G401 (cell line): ENCODE measurements at places on chromosomes 1 and 21. TPM values are rescaled to one million over a fixed set of nuclear protein-coding genes. Genes with fewer than 3 reads are reported as not detected.
A peak's percentile ranks its signal among the peaks of the same experiment; 100 is the strongest.

Gene C1orf159
- 11.9 and 17.1 TPM in 2 replicates for total RNA-seq

- peak; percentile 73 for DNase-seq
These were observed 164.4 kb upstream of the PALMD start for GRCh38 chr1:99481391-99481996.

DNA sequence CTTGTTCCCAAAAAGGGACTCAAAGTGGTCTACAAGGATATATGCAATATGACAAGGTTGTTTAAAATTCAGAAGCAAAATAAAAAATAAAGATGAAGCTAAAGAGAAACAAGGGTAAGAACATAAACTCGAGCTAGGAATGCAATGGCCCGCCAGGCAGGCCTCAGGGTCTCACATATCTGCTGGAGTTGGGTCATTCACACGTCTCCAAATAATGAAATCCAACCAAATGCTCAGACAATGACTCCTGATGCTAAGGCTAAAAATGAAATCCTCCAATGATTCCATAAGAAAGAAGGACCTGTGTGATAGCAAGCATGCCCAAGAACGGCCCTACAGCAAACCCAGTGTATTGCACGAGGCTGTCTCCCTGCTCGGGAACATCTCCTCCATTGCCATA lies 153.3 kb upstream of the ETS2 start:
- no peak for DNase-seq

Gene KCNQ4
- 0.61 and 1.2 TPM in 2 replicates for total RNA-seq

- DNase-seq, result no peak
These were observed 6.6 kb upstream of the AMPD1 start for GRCh38 chr1:114701931-114702330.

GRCh38 chr1:97797403-97798183 lies 123.2 kb downstream of the DPYD start:
- DNase-seq, result no peak

- DNase-seq, result no peak
These were observed 53.6 kb downstream of the ADCY10 start for GRCh38 chr1:167860231-167860923.

Gene ERO1B
- 6.3 and 13.3 TPM in 2 replicates for total RNA-seq

DNA sequence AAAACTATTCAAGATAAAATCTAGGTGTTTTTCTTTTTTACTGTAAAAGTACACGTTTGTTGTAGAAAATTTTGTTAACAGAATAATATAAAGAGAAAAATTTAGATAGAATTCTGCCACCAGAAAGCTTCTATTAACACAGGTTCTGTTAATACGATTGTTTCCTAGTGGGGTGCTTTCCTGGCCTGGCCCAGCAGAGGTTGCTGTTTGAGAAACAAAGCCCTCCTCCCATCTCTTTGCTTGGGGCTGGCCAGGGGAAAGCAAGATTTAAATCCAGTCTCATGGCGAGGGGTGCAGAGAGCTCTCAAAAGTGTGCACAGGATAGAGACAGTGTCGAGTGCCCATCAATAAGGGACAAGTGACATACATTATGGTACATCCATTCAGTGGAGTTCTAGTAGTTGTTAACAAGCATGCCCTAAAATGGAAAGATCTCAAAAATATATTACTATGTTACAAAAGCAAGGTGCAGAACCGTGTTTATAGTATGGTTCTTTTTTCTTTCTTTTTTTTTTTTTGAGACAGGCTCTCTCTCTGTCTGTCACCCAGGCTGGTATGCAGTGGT lies 14.6 kb upstream of the ACBD3 start:
- DNase-seq, result no peak

- DNase-seq, result no peak
These were observed 1.8 kb upstream of the OR6P1 start for GRCh38 chr1:158572226-158572625.

DNA sequence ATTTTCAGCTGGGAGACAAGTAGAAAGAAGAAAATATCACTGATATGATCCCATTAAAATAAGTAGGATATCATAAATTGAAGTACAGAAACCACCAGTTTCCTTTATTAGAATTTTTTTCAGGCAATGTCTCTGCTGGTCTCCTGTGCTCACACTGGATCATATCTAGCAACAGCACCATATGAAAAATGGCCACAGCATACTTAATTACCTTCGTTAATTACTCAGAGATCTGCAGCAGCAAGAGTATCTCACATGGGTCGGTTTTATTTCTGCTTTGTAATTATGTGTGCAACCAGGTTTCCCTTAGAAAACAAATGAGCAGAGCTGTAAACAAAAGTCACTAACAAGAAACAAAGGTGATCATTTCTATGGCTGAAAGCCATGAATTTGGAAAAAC lies 287.9 kb downstream of the LRRIQ3 start:
- no peak for DNase-seq

Gene CRYBG2
- 5.5 and 18.6 TPM in 2 replicates for total RNA-seq

DNA sequence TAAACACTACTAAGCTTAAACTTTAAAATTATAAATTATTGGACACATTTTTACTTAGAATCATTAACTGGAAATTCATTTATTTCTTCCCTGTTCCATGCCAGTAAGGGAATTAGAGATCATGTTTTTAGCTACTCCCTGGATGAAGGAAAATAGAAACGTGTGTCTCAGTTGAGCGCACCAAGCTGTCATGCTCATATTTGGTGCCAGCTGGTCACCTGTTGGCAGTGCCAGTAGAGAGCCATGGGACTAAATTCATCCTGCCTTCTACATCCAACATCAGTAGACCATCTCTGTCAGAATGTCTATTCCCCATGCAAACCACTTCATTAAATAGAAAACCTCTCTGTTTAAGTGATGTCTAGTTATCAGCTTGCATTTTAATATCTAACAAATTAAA lies 17.4 kb upstream of the SLC22A15 start:
- peak; percentile 90 for DNase-seq

DNA sequence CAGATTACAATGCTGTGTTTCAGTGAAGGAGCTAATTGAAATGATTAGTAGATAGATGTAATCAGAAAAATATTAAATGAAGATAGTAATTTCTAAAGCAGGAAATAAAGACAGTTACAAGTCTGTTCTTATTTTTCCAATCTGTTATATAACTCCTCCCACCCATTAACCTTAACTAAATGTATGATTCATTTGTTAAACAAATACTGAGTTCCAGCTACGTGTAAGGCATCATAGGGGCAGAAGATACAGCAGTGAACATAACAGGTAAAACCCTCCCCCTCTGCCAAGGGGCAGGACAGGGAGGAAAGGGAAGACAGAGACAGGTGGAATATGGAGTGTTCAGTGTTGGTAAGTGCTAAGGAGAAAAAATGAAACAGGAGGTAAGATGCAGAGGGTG lies at the start of gene FAM177B:
FAM177B (plus strand) TSS at position 231 of the 400 bp plus-strand sequence. CDS start 9,344 bp downstream, outside the sequence.
- DNase-seq, result no peak

DNA sequence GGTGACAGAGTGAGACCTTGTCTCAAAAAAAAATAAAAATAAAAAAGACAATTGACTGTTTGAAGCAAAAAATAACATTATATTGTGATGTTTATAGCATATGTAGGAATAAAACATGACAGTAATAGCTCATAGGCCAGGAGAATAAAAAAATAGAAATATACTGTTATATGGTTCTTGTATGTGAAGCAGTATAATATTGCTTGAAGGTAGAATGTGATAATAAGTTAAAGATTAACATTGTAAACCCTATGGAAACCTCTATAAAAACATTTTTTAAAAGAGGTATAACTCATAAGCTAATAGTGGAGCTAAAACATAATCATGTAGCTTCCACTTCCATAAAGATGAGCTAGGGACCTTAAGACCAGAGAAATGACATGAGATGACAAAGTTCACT lies 23.5 kb downstream of the GJA4 start:
- no peak for DNase-seq

DNA sequence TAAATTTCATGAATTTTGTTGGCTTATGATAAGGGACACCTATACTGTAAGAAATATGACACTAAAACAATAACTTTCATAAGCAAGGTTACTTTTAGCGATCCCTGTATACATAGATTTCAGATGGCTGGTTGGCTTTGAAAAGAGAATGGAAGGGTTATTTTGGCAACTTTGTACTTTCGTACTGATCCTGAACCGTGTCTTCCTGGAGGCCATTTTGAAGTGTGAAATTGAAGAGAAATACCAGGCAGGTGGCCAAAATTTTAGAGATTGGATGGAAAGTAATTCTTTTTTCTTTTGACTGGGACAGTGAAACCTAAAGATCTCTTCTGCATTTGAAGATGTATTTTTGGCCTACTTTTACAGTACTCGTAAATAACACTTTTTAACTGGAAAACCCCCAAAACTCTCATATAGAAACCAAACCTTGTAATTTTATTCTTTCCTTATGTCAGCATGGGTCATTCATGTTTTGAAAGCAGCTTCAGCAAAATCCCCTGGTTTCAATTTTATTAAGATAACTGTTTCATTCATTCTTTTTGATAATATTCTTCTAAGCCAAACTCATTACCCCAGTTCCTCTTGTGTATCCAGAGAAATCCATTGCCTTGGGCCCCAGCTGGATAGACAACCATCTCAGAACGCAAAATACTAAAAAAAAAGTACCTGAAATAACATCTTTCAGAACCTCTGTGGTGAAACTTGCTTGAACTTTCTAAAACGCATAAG lies 38.4 kb upstream of the ZNF281 start:
- no peak for DNase-seq

Gene CD101
- total RNA-seq, result 0.55 and 1.2 TPM in 2 replicates

Gene FAM163A
- total RNA-seq, result not detected in 2 replicates

DNA sequence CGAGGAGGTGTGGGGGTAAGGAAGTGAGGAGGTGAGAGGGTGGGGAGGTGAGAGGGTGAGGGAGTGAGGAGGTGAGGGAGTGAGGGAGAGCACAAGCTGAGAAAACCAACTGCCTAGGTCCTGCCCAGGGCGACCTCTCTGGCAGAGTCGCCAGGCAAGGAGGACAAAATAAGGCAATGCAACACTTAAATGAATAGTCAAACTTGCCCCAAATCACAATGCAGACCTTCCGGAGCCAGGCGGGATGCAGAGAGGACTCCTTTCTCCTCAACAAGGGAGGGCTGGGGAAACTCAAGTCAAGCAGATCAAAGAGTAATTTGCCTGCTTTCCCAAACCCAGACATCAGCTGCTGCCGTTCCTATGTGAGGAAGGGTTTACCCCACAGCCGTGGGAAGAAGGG lies 86.0 kb downstream of the CCDC185 start:
- DNase-seq, result no peak

- no peak for DNase-seq
These were observed 8.9 kb upstream of the COP1 start for GRCh38 chr1:176216031-176216430.

DNA sequence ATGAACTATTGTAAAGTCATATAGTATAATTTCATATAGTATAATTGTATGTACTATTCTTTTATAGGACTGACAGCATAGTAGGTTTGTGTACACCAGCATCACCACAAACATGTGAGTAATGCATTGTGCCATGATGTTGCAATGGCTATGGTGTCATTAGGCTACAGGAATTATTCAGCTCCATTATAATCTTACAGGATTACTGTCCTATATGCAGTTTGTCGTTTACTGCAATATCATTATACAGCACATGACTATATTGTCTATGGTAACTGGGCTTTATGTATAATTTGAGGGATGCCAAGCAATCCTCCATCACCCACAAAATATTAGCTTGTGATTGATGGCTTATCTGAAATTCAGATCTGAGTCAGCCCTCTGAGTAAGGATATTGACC lies 54.2 kb upstream of the PBX1 start:
- no peak for DNase-seq

DNA sequence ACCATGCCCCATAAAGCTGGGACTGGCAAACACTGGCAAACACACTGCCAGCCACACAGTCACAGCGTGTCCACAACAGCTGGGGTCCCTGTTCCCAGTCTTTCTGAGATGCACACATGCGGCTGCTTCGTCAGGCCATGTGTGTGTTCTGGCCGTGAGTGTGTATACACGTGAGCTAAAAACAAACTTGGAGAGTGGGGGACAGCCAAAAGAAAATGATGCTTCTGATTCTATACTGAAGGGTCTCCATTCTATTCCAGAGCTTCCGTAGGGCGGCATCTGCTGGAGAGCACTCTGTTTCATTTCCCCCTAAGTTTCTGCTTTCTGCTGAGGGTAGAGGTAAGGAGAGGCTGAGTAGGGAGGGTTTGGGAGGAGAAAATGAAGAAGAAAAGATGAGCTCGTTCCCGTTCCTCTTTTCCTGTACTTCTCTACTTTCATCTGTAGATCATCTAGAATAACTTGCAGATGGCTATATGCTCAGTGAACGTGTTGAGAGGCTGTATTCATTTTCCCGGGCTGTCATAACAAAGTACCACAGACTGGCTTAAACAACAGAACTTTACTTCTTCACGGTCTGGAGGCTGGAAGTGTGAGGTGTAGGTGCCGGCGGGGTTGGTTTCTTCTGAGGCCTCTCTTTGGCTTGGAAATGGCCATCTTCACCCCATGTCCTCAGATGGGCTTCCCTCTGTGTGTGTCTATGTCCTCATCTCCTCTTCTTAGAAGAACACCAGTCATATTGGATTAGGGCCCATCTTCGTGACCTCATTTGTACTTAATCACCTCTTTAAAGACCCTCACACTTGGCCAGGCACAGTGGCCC lies 151.6 kb downstream of the TOMM20 start:
- no peak for DNase-seq

DNA sequence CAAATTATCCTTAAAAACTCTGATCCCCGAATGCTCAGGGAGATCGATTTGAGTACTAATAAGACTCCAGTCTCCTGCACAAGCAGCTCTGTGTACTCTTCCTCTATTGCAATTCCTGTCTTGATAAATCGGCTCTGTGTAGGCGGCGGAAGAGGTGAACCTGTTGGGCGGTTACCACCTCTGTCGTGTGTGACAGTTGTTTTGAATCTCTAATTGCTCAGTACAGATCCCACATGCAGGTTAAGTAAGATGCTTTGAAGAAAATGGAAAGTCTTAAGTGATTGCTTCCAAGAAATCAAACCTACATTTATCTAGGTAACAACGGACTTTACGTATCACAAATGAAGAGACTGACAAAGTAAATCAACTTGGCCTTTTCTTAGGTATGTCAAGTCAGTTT lies 35.5 kb downstream of the COA6 start:
- DNase-seq, result no peak

Gene ZYG11A
- 8.6 and 10.2 TPM in 2 replicates for total RNA-seq

GRCh38 chr1:66571789-66572188 lies 37.8 kb downstream of the SGIP1 start:
- DNase-seq, result no peak

DNA sequence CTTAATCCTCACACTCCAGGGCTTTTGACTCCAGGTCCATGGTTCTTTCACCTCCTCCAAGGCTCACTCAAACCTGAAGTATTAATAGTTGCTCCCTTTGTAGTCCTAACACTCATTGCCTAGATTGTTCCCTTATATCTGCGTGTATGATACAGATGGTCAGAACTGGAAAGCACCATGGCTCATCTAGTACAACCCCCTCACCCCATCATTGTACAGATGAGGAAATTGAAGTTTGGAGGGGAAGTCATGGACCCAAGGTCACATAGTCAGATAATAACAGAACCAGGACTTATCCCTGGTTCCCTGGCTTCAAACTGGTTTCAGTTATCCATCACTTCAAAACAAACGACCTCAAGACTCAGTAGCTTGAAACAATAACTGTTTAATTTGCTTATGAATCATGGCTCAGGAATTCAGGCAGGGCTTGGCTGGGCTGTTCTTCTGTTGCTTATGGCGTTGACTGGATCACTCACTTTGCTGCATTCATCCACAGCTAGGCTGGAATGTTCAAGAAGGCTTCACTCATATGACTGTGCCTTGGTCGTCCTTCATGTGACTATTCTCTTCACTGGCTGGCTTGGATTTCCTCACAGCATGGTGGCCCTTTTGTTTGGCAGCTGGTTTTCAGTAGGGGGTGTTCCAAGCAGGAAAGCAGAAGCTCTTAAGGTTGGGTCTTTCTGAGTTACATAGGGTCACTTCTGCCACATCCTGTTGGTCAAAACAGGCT lies 5.0 kb downstream of the NOS1AP start:
- no peak for DNase-seq

- no peak for DNase-seq
These were observed 7.3 kb downstream of the RHOC start for GRCh38 chr1:112699425-112700144.
